ENCODE measurements at places on chromosomes 3 and 15.

GRCh38 chr3:161395115-161396012, 24.0 kb upstream of the SPTSSB start:
- DNase-seq: no peak

DNA sequence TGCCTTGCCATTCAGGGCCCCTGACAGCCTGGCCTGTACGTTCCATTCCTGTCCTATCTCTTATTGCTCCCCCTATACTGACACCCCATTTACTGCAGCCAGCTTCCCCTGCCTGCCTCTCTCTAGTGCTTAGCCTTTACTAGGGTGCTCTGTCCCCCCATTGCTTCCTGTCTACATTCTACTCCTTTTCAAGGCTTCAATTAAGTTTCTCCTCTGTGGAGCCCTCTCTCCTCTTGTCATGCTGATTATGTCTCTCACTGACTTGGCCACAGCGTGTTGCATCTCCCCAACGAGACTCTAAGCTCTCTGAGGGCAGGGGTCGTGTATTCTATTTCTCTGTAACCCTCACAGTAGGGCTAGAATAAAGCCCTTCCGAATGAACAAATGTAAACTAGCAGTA, 185.2 kb downstream of the RPLP1 start:
- DNase-seq: no peak

- no peak for DNase-seq
Observed at GRCh38 chr3:71987828-71988227, 202.9 kb upstream of the PROK2 start.

DNA sequence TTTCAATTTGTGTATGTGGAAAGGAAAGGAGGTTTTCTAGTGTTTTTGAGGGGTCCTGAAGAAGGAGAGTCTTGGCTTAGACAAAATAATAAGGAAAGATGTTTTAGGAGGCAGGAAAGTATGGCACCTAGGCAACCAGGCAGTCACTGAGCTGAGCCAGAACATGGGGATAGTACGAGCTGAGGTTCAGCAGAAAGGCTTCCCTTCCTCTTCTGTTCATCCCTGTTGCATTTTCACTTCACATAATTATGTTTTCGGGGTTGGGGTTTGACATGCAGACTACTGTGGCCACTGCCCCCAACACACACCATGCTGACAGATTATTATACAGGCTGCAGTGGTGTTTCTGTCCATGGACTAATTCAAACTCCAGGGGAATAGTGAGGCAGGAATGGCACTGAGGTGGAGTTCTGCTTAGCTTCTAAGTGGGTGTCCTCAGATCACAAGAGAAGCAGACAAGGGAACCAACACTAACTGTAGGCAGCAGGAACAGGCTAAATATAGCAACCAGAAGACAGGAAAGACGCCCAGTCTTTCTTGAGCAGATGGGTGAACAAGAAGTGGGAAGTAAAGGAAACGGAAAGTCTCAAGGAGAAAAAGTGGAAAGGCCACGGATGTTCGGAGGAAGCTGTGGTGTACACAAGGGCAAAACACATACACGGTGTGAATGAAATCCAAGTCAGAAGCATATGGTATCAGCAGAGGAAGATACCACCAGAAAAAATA, 305.8 kb downstream of the PLCL2 start:
- DNase-seq: no peak

- no peak for DNase-seq
Observed at GRCh38 chr3:14537590-14538450, 2.3 kb downstream of the GRIP2 start.

DNA sequence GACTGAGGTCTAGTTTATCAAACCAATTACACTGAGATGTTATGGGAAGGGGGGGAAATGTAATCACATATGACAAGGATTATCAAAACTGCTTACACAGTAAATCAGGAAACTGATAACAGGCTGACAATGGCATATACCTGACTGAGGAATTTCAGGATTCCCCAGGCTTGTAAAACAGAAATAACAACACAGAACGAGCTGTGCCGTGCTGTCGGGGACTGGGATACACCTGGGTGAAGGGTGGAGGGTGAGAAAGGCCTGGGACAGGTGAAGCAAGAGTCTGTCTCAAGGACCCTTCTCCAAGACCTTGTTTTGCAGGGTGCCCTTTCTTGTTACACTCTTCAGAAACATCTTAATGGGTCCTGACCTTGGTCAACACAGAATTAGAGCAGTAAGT, 29.4 kb downstream of the RORA start:
- DNase-seq: no peak

- DNase-seq: peak; percentile 87
Observed at GRCh38 chr3:150787741-150788370, 24.9 kb upstream of the SIAH2 start.

DNA sequence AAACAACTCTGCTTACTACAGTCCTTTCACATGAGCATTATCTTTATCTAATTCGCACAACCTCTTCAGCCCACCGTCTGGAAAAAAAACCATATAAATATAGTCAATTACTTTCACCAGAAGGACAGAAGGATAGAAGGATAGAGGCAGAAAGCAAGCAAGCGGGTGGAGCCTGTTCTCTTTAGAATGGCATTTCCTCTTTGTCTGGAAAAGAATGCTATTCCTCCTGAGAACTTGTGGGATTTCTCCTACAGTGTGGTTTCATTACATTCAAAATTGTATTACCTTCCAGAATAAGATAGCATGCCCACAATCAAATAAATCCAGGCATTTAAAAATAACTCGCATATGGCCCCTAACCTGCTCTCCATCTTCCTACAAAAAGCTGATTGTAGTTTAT, 23.1 kb downstream of the SLC30A4 start:
- DNase-seq: no peak

GRCh38 chr3:1677576-1678156, 421.0 kb upstream of the CNTN4 start:
- no peak for DNase-seq

All from head of caudate nucleus (tissue), 42 donors.